ENCODE measurements at places on chromosomes 1 and 21. TPM values are rescaled to one million over a fixed set of nuclear protein-coding genes. Genes with fewer than 3 reads are reported as not detected.

GRCh38 chr1:186869526-186870228, 40.9 kb downstream of the PLA2G4A start:
- H3K36me3 ChIP-seq: no peaks in the 10 kb centered on the region
- no peak overlapping the region for H3K4me3 ChIP-seq
- no peak overlapping the region for H3K27ac ChIP-seq

The ZNF593OS gene
- 2.1 TPM for total RNA-seq

DNA sequence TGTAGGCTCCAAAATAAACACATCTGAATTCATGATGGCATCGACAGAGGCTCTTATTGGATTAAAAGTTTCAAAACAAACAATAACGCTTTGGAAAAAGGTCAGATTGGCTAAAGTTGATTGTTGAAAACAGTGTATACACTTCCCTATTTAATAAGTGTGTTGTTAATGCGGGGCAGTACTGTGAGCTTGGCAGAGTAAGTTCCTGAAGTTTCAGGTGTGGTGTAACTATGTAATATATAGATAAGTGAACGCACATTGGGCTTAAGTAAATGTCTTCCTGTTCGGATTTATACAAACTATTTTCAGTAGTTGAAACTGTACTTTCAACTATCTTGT, 810 bp downstream of the ZBTB37 start:
- H3K27me3 ChIP-seq: no peaks in the 10 kb centered on the region
- H3K27ac ChIP-seq: peak overlapping the region; percentile 94
- H3K36me3 ChIP-seq: peaks cover 26% of the 10 kb centered on the region
- peak overlapping the region; percentile 83 for H3K4me3 ChIP-seq

- no peak overlapping the region for H3K4me3 ChIP-seq
- H3K36me3 ChIP-seq: no peaks in the 10 kb centered on the region
- no peak overlapping the region for H3K27ac ChIP-seq
- H3K4me1 ChIP-seq: no peaks in the 10 kb centered on the region
Observed at GRCh38 chr1:92797961-92798360, 13.1 kb upstream of the EVI5 start.

- H3K27ac ChIP-seq: no peak overlapping the region
- no peak for DNase-seq
- H3K27me3 ChIP-seq: no peaks in the 10 kb centered on the region
- no peak overlapping the region for H3K4me3 ChIP-seq
Observed at GRCh38 chr1:183723571-183723970, 70.5 kb upstream of the APOBEC4 start.

The ERVH48-1 gene
- total RNA-seq: not detected

DNA sequence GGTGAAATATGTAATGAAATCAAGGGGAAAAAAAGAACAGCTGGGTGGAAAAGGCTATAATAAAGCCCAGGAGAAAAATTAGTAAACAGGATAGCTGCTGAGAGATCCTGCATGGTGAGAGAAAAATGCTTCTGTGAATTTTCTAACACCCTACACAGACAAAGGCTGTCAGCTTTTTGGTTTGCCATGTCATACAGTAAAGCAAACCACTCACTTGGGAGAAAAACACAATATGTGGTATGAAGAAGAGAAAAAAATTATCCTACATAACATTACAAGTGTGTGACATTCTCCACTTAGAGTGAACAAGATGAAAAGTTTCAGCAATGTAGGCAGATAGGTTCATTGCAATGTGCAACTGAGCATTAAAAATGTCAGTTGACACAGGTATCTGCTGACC, 133.6 kb downstream of the PLPPR4 start:
- DNase-seq: no peak
- no peaks in the 10 kb centered on the region for H3K4me1 ChIP-seq
- no peak overlapping the region for H3K4me3 ChIP-seq
- no peak overlapping the region for H3K27ac ChIP-seq
- H3K27me3 ChIP-seq: no peaks in the 10 kb centered on the region

DNA sequence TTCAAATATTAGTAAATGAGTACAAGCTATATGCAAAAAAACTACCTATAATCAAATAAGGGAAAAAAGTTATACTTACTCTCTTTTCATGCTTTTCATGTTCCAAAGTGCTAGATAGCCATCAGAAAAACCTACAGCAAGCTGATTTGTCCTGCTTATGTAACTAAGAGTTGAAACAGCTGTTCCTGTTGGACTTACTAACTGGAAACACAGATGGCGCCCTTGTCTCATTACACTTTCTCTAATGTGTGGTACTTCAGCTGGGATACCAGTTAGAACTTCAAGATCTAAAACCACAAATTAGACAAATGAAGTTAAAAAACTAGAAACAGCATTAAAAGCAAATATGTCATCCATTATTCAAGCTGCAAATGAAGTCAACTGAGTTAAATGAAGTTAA, 24.3 kb downstream of the AHCTF1 start:
- H3K4me3 ChIP-seq: no peak overlapping the region
- H3K4me1 ChIP-seq: no peaks in the 10 kb centered on the region
- H3K27me3 ChIP-seq: no peaks in the 10 kb centered on the region
- H3K36me3 ChIP-seq: peaks cover 28% of the 10 kb centered on the region
- DNase-seq: peak; percentile 59

DNA sequence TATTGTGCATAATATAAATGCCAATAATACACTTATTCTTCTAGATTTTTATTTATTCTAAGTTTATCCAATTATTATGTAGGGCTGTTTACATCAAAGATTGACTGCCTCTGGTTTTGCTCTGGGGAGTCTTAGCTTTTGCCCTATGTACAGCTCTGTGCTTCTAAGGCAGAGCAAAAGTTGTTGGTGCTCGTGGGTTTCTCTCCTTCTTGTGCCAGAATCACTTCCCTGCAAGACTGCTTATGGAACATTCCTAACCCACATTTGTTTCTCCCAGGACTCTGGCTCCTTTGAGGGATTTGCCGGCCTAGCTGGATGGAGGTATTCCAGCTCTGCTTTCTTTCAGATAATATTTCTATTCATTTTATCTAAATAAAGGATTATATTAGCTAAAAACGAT, 849.1 kb downstream of the USP25 start:
- no peaks in the 10 kb centered on the region for H3K4me1 ChIP-seq
- no peaks in the 10 kb centered on the region for H3K36me3 ChIP-seq
- DNase-seq: no peak
- H3K4me3 ChIP-seq: no peak overlapping the region

GRCh38 chr21:9767592-9768375, 753.6 kb upstream of the TPTE start:
- no peaks in the 10 kb centered on the region for H3K4me1 ChIP-seq
- DNase-seq: no peak
- H3K4me3 ChIP-seq: no peak overlapping the region
- H3K27me3 ChIP-seq: no peaks in the 10 kb centered on the region
- H3K27ac ChIP-seq: no peak overlapping the region

DNA sequence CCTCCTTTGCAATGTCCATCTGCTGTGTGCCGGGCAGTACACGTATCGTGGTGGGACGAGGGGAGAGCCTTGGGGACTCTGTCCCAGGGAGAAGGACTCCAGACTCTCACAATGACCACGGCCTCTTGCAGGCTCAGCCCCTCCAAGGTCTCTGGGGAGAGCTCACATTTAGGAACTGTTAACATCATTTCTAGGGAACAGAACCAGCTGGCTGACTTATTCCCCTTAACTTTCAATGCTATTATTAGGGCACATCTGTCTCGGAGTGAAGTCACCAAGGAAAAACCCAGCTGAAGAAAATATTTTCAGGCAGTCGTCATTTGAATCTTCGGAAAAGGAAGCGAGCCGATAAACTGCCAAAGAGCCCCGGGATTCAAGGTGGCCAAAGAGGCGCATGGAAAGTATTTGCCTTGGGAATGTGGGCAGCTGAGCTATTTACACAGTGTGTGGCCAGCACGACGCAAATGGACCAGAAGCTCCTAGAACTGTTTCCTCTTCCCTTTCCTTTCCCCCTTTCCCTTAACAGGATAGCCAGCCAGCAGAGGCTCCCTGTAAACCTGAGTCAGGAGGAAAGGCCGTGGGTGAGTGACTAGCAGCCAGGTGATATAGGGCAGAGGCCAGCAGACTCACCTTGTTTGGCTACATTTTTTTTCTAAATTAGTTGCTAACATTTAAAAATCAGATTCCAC, 74.5 kb downstream of the ITPKB start:
- no peak overlapping the region for H3K27ac ChIP-seq
- peaks cover 30% of the 10 kb centered on the region for H3K4me1 ChIP-seq
- H3K4me3 ChIP-seq: no peak overlapping the region
- no peaks in the 10 kb centered on the region for H3K36me3 ChIP-seq

DNA sequence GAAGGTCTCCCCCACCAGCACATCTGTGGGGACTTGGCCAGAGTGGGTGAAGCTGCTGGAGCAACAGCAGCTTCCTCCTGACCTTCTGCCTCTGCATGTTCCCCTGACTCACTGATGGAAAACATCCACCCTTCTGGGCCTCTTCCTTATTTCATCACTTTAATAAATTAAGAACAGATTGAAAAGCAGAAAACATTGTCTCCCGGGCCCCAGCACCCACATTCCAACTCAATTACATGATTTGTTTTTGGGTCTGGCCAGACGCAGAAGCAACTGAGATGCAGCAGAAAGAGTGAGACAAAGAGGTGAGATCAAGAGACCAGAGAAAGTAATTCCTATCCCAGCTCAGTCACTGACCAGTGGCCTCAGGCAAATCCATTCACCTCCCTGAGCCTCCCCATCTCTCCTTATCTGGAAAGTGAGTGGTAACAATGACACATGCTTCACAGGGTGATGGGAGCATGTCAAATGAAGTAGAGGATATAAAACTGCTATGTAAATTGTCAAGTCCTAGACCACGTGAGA, 157.1 kb downstream of the ELAVL4 start:
- no peaks in the 10 kb centered on the region for H3K4me1 ChIP-seq
- DNase-seq: no peak
- no peak overlapping the region for H3K27ac ChIP-seq

- no peak overlapping the region for H3K4me3 ChIP-seq
- no peaks in the 10 kb centered on the region for H3K36me3 ChIP-seq
- no peak overlapping the region for H3K27ac ChIP-seq
- no peak for DNase-seq
- no peaks in the 10 kb centered on the region for H3K27me3 ChIP-seq
Observed at GRCh38 chr1:246703581-246703980, 20.6 kb upstream of the SCCPDH start.

- no peaks in the 10 kb centered on the region for H3K27me3 ChIP-seq
- H3K27ac ChIP-seq: no peak overlapping the region
- no peaks in the 10 kb centered on the region for H3K36me3 ChIP-seq
Observed at GRCh38 chr1:117268535-117269455, 58.1 kb upstream of the VTCN1 start.

DNA sequence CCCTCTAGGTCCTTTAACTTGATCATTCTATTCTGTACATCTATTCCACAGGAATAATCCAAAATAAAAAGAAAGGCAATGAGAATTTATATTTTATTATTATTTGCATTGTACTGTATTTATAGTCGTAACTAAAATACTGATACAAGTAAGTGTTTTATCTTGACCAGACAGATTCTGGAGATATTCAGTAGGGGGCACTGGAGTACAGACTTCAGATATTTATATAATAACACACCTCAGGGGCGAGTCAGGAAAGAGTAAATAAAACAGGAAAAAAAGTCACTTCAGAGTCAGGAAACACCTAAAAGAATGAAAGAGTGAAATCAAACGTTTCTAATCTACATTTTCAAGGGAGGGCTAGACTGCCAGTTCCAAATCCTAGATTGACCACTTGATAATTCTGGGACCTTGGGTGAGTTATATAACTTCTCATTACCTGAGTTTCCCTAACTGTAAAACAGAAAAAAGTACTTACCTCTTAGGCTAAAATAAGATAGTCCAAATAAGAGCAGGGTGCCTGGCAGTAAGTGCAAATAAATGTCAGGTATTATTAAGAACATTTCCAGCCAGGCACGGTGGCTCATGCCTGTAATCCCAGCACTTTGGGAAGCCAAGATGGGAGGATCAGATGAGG, 31.1 kb upstream of the MTF1 start:
- peak; percentile 46 for DNase-seq
- no peak overlapping the region for H3K4me3 ChIP-seq
- H3K27ac ChIP-seq: no peak overlapping the region

The LDLRAD1 gene
- total RNA-seq: not detected

The CAMK2N1 gene
- 6.0 TPM for total RNA-seq

The S100A3 gene
- total RNA-seq: not detected

DNA sequence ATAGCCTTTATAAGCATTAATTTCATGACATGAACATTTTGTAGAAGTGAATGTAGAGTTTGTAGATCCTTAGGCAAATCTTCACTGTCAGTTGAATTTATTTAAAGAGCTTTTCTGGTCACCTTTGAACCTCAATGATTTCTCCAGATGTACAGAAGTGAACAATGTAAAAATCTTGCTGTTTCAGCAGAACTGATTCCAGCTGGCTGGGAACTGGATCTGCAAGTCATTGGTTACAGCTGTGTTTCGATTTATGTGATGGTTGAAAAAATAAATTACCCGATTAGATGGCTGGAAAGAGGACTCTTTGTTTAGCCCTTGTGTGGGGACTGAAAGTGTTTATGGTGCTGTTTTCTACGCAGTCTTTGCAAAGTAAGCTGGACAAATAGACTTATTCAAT, 849.8 kb downstream of the USP25 start:
- DNase-seq: no peak
- no peak overlapping the region for H3K4me3 ChIP-seq
- H3K27me3 ChIP-seq: no peaks in the 10 kb centered on the region
- H3K27ac ChIP-seq: no peak overlapping the region
- H3K4me1 ChIP-seq: no peaks in the 10 kb centered on the region

DNA sequence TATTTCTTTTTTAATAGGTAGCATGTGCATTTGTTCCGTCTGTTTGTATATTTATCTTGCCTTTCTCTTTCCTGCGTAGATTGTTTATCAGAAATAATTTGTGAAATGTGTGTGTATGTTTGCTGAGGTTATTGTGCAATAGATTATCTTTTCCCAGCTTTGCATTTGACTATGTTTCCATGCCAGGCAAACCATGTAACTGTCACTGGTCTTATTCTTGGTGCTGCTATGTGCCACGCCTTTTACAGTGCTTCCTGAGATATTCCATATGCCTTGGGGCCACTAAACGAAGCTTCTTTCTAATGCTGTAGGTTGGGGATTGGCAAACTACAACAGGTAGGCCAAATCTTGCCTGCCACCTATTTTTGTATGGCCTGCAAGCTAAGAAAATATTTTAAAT, 598.8 kb downstream of the PLPP3 start:
- H3K36me3 ChIP-seq: no peaks in the 10 kb centered on the region
- no peaks in the 10 kb centered on the region for H3K4me1 ChIP-seq
- DNase-seq: no peak
- no peak overlapping the region for H3K4me3 ChIP-seq
- no peak overlapping the region for H3K27ac ChIP-seq

The AMY2B gene
- 10.0 TPM for total RNA-seq

The TUFT1 gene
- 9.3 TPM for total RNA-seq
